ENCODE measurements at places on chromosomes 16 and 17.

DNA sequence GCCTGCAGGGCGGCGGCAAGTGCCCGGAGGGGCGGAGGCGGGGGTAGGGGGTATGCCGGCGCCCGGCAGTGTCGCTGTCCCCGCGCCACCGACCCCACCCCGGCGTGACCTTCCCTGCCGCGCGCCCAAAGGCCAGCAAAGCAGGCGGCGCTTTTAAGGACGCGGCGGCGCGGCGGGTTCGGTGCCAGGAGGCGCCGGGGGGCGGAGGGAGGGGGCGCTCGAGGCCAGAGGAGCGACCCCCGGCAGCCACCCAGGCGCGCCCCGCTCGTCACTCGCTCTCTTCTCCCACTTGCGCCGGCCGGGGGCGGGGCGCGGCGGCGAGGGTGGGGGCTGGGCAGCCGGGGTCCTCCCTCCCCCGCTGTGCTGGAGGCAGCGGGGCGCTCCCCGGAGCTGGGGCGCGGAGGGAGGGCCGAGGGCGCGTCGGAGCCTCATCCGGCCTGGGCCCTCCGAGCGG is 8.6 kb upstream of the BAHCC1 start:
- no peak for DNase-seq

- no peak for DNase-seq
Observed at GRCh38 chr17:1802429-1802828, 27.3 kb downstream of the SMYD4 start.

GRCh38 chr16:84834403-84834772 is 14.6 kb downstream of the CRISPLD2 start:
- peak; percentile 50 for DNase-seq

DNA sequence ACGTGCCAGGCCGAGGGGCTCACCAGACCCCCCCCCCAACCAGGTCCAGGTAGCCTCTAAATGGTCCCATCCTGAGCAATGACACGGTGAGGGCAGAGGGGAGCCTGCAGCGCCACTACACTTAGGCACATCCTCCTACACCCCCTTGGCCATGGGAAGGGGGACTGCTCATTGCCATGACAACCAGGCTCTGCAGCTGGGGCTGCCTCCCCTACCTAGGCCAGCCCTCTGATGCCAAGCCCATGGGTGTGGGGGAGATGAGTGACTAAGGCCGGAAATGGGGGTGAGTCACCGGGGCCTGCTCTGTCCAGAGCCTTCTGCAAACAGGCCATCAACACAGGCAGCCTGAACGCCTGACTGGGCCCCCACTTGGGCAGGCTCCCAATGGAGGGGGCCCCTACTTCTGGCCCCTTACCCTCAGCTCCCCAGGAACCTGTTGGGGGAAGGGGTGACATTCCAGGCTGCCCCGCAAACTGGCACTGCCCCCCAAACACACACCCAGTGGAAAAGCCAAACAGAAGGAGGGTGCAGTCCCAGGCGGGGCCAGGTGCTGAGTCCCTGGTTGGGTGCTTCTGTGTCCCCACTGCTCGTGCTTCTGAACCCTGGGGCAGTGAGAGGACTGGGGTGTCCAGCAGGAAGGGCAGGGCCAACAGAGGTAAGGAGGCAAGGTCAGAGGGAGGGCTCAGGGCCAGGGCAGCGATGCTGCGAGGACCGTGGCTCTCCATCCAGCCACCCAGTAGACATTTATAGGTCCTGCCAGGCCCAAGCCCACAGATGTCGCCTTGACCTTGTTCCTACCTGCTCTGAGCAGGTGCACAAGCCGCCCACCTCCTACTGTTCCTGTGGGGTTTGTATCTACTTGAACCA is 8.2 kb downstream of the PLCD3 start:
- peak; percentile 91 for DNase-seq

- DNase-seq, result peak; percentile 62
Observed at GRCh38 chr17:42252597-42253550, 23.3 kb downstream of the STAT5B start.

GRCh38 chr16:1441391-1441829 is 2.9 kb downstream of the CCDC154 start:
- no peak for DNase-seq

- DNase-seq, result no peak
Observed at GRCh38 chr17:50967795-50968194, 101.6 kb upstream of the TOB1 start.

DNA sequence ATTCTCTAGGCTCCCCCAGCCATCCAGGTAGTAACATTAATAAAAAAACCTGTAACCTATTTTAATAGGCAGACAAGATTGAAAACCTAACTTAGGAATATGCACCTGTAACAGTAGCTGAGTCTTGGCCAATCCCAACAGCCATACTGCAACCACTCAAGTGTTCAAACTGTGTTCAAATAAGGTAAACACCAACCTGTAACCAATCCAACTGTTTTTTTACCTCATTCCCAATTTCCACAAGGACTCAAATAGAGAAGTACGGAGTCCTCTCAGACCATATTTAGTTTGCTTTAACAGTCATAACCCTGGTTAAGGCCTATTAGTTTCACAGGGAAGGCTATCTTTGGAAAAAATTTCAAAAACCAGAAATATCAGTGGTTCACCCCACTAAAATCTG is 40.4 kb upstream of the NOS2 start:
- DNase-seq, result no peak

DNA sequence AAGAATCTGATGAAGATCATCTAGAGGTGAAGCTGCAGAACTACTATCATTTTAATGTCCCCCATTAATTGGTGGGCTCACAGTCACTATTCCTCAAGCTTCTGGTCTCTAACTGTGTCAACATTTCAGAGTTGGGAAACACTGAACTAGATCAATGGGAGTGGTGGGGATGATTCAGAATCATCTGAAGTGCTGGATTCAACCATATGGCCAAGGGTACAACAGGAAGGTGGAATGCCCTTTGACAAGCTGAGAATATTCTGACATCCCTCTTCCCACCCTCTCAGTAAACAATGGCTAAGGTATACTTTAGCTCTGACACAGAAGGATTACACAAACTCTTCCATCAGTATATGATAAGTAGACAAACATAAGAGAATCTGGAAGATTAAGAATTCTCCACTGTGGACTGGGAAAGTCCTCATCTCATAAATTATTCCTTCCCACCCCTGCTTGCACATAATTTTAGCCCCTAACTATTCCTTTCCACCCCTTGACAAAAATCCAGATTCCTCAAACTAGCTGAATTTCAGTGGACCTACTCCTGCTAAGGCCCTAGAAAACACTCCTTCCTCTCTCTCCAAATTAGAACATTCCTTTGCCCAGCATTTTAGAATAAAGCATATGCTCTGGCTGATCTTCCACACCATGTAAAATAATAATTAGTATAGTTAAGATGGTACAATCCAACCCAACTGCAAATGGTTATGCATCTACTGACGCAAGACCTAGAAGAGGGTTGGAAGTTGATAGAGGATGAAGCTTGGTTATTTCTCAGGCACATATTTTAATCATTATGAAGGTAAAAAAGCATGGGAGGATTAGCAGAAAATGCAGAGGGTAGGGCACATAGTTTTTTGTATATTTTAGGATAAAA is 16.3 kb upstream of the RFFL start:
- peak; percentile 66 for DNase-seq

- DNase-seq, result no peak
Observed at GRCh38 chr17:80363120-80363515, 51.8 kb upstream of the ENDOV start.

GRCh38 chr16:28130099-28131088 is 66.9 kb upstream of the GSG1L start:
- peak; percentile 25 for DNase-seq

- DNase-seq, result no peak
Observed at GRCh38 chr16:978403-978802, 3.2 kb upstream of the SOX8 start.
